Thyroid gland (tissue), 4 donors: ENCODE measurements at places on chromosomes 5 and 9. TPM values are rescaled to one million over a fixed set of nuclear protein-coding genes. Genes with fewer than 3 reads are reported as not detected.

GRCh38 chr5:156534085-156534484, 207.1 kb downstream of the SGCD start:
- H3K27ac ChIP-seq: no peak overlapping the region
- DNase-seq: no peak

DNA sequence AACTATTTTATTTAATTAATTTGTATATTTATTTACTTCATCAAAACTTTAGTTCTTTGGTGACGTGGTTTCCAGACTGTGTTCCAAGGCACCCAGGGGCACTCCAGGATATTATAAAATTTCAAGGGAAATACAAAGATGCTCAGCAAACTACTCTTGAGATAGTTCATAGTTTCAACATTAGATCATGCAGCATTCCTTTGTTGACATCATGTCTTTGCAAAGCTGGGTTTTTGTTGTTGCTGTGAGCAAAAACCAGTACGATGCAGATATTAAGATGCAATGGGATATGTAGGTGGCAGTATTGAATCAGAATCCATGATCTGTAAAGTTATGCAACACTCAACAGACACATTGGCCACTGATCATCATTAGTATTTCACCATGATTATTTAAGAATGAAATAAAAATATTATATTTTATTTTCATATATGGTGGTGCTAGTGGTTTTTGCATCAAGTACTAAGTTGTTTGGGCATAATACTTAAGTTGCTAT, 219.7 kb downstream of the ADCY2 start:
- no peak overlapping the region for H3K4me3 ChIP-seq
- no peaks in the 10 kb centered on the region for H3K27me3 ChIP-seq
- H3K4me1 ChIP-seq: no peaks in the 10 kb centered on the region
- no peak overlapping the region for H3K27ac ChIP-seq
- H3K36me3 ChIP-seq: no peaks in the 10 kb centered on the region

DNA sequence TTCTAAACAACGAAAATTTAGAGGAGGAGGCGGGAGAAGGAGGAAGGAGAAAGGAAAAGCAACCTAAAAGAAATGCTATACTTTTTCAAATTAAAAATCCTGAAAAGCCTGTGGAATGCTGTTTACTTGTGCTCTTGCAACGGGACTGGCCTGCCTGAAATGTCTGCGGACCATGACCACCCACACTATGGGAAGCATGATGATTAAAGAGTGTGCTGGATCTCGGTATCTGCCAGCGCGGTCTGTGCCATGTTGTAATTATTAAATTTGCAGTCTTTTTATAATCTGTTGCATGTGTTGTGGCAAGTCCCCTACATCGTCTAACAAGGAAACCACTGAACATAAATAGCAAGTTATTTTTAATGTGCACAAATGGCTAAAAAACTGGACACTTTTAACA, 111.4 kb downstream of the FANCC start:
- DNase-seq: peak; percentile 63
- no peak overlapping the region for H3K4me3 ChIP-seq
- no peak overlapping the region for H3K27ac ChIP-seq
- no peaks in the 10 kb centered on the region for H3K27me3 ChIP-seq
- H3K36me3 ChIP-seq: no peaks in the 10 kb centered on the region

DNA sequence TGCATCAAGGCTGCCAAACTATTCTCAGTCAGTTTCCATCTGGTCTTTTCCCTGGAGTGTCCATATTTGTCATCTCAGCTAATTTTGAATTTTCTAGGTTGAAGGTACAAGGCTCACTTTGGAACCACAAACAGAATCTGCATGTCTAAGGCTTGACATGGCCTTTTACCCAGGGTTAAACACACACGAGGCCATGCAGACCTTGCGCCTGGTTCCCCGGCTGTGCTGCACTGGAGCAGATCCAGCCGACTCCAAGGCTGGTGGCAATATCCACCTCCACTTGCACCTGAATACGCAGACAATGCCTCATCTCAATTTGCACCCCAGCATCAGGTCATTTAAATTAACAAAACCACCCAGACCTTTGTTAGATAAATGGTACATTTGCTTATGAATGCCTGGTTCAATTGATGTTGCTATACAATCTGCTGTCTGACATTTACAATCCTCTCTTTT, 276.2 kb downstream of the HSPA4 start:
- no peak for DNase-seq
- H3K27me3 ChIP-seq: no peaks in the 10 kb centered on the region
- no peaks in the 10 kb centered on the region for H3K36me3 ChIP-seq
- no peak overlapping the region for H3K4me3 ChIP-seq
- H3K27ac ChIP-seq: no peak overlapping the region

- H3K36me3 ChIP-seq: no peaks in the 10 kb centered on the region
- H3K4me3 ChIP-seq: peak overlapping the region; percentile 92
Observed at GRCh38 chr9:35690614-35691333, 1.0 kb upstream of the TPM2 start.

Gene POLR3G
- total RNA-seq: 2.6 TPM

Gene PRSS3
- not detected for total RNA-seq

Gene SLC35D2
- 39.1 TPM for total RNA-seq

GRCh38 chr5:132438917-132439316, 51.7 kb downstream of the IRF1 start:
- peak overlapping the region; percentile 37 for H3K27ac ChIP-seq
- no peaks in the 10 kb centered on the region for H3K27me3 ChIP-seq
- peaks cover 30% of the 10 kb centered on the region for H3K4me1 ChIP-seq
- no peak overlapping the region for H3K4me3 ChIP-seq
- no peaks in the 10 kb centered on the region for H3K36me3 ChIP-seq
- DNase-seq: no peak

Gene FBXL7
- total RNA-seq: 7.6 TPM

DNA sequence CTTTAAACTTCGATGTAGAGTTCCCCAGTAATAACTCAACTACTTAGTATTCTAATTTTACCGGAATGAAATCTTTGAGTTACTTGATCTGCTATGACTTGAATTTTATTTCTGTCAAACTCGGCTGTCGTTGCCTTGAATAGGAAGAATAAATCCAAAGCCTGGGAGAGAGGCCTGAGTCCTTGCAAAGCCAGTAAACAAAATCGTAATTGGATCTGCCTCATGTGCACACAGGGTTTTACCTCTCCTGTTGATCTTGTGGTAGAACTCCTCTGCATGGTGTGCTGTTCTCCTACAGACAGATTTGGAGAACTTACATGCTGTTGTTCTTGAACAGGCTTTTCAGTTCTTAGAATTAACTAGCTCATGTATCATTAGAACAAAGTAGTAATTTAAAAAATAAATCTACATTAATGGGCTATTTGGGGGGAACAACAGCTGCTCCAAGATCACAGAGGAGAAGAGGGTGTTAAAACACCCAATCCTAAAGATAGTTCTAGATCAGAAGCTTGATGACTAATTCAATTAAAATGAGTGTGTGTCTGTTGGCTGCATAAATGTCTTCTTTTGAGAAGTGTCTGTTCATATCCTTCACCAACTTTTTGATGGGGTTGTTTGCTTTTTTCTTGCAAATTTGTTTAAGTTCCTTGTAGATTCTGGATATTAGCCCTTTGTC, 28.9 kb downstream of the HSPB3 start:
- no peaks in the 10 kb centered on the region for H3K4me1 ChIP-seq
- H3K4me3 ChIP-seq: no peak overlapping the region
- no peak for DNase-seq
- no peaks in the 10 kb centered on the region for H3K27me3 ChIP-seq
- H3K27ac ChIP-seq: no peak overlapping the region
